Esophagus muscularis mucosa (tissue), 4 donors: ENCODE measurements at places on chromosomes 3 and 15.
A peak's percentile ranks its signal among the peaks of the same experiment; 100 is the strongest.

DNA sequence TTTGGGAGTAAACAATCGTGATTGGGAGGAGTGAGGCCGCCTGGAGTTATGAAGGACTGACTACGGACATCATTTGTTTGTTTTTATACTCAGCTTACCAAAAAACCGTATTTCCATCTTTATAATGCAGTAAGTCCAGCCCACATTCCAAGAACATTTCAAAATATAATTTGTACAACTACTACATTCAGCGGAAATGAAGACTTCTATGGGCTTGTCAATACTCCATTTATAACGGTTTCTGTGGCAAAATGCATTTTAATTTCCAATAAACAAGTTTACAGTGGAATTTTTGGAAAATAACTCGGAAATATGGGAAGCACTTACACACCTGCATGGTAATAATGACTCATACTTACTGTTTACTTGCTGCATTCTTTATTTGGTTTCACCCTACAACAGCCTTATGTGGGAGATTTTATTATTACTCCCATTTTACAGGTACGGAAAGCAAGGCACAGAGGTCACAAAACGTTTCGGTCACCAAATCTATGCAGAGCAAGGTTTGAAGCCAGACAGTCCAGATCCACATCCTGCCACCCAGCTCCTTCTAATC, 62.3 kb downstream of the LDHAL6B start:
- no peak for DNase-seq

DNA sequence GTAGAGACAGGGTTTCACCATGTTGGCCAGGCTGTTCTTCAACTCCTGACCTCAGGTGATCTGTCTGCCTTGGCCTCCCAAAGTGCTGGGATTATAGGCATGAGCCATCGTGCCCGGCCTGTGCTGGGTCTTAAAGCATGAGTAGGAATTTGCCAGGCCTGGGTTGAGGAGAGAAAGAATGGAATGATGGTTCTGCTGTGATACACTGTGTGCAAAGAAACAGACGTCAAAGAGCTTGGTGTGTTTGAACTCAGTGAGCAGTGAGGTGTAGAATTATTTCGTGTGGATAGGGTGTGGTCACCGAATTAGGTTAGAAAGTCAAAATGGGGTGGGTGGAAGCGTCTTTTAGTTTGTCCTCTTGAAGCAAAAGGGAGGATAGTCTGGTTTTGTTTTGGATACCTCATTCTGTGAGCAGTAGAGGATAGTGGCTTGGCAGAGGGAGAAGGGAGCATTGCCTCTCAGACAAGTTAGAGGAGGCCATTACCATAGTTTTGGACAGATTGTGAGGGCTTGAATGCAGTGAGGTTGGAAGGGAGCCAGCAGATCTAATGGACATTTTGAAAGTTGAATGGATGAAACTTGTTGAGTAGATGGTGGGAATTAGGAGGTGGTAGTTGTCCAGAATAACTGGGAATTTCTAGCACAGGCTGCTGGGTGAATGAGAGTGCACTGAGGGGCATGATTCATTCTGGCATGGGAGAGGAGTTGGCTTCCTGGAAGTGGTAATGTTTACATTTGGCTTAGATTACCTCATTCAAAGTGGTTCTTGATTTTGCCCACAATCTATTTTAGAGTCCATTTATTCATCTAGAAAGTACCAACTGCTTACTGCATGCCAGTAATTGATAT, 27.2 kb downstream of the AKAP13 start:
- DNase-seq, result no peak

GRCh38 chr15:58313304-58313703, 118.5 kb upstream of the LIPC start:
- DNase-seq, result no peak

GRCh38 chr3:127786353-127787070, 35.8 kb downstream of the MGLL start:
- peak; percentile 95 for DNase-seq

- no peak for DNase-seq
Observed at GRCh38 chr3:186787642-186788481, 4.5 kb downstream of the EIF4A2 start.

- no peak for DNase-seq
Observed at GRCh38 chr15:80695099-80695910, at the start of gene ABHD17C. ABHD17C (plus strand) TSS chr15:80695310; CDS start chr15:80695430, 120 bp downstream.

DNA sequence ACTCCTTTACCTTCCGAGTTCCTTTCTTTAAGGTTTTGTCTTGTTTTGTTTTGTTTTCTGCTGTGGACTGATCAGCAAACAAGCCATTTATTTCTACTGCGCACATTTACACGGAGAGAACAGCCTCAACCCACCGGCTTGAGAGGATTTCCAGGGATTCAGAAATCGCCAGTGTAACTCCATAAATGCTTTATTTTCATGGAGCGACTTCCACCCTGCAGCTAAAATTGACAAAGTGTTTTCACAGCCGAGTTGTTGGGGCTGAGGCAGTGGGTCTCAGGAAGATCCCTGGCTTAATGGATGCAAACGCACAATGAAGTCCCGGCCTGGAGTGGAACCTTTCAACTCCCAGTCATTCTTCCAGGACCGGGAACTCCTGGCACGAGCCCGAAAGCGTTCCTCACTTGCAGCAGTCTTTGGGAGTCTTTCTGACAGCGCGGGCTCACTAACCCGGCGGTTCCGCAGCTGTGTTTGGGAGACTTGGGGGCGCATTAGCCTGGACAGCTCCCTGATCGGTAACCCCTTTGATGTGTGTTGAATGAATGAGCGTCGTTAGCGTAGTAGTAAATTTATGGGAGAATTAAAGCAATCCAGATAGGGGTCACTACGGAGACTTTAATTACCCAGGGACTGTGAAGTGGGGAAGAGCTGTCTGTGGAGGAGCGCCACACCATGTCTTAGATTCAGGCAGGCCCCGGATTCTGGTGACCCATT, 785 bp upstream of the MYRIP start:
- no peak for DNase-seq

DNA sequence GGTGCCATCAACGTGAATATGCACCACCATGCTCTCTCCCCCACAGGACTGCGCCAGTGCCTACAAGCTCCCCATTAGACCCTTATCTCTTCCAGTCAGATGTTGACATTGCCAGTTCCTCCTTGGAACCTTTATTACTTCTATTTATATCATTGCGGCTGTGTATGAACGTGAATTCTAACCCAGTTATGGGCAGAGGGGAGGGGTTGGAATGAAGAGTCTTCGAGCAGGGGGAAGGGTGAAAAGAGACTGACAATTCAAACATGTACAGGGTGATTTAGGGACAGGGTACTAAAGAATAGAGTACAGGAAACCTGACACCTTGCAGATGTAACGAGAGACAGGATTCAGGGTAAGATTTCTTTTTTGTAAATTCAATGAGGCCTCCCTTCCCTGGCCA, 41.8 kb upstream of the ST6GAL1 start:
- no peak for DNase-seq

DNA sequence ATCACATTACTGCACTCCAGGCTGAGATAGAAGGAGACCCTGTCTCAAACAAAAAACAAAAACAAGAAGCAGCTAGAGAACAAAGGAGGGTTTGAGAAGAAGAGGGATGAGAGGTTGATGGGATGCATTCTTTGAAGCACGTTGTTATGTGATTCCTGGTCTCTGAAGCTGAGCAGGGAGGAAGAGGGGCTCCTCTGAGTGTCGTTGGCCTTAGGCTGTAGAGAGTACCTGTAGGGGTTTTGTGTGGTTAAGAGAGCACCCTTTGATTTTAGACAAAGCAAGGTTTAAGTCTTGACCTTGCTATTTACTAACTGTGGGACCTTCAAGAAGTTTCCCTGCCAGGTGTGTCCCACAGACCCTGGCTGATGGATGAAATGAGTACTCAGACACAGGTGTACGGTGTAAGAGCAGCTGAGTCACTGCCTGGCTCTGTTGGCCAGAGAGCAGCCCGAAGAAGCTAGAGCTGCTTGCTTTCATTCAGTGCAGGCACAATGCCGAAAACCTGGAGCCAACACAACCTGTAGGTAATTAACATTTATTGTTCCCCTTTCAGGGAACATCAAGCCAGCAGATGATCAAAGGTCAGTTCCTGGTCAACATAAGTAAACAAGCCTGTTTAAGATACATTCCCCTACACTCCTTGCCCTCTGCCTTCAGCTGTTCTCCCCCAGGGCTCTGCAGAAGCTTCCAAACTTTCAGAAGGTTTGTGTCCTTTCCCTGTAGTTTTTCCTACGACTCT, 67.2 kb downstream of the LRRK1 start:
- no peak for DNase-seq

DNA sequence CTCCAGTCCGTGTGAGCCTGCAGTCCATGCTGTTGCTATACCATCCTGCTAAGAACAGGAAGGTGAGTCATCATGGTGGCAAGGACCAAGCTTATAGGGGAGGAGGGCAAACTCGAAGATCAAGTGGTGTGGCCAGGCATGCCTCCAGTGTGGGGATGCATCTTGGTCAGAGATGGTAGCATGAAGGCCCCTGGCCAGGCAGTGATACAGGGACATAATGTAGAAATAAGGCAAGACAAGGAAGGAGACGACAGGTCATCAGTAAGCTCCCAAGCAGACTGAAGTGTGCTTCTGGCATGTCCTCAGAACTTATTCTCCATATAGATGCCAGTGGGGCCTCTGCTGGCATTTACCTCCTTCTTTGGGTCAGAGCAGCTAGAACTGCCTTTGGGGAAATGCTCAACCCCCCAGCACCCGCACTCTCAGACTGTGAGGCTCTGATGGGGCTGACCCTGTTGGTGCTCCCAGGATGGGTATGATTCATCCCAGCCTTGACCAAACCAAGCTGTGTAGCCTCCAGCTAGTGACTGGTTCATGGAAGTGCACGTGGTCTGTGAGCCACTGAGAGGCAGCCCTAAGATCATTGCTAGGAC, 52.5 kb upstream of the ATP2B2 start:
- peak; percentile 60 for DNase-seq

GRCh38 chr3:101643861-101644613, 32.9 kb downstream of the ZBTB11 start:
- DNase-seq, result peak; percentile 57

GRCh38 chr3:78633626-78634025, 1134.2 kb downstream of the ROBO1 start:
- no peak for DNase-seq

DNA sequence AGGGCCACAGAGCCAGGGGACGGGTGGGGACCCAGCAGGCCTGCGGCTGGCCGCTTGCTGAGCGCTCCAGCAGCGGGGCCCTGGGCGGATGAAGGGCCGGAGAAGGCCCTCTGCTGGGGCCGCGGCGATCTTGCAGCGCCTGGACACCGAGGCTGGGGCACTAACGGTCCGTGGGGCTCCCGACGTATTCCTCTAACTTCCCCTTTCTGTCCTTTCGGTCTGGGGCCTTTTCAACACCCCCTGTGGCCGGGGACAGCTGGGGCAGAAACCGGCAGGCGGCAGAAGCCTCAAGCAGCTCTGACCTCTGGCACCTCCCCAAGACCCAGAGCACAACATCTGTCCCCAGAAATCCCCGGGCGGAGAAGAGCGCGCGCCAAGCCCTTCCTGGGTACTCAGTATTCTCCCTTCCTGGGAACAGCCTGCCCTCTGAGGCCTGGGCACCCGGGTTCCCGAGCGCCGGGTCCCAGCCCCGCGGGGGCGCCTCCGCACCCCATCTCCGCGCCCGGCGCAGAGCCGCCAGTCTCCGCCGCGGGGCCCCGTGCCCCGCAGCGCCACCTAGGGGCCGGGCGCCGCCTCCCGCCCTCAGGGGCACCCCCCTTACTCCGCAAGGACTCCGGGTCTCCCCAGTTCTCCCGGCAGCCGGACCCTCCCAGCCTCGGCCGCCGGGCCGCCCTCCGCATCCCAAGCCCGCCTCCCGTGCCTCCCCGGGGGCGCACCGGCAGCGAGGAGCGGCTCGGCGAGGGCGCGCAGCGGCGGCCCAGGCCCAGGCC, 582 bp upstream of the SLCO3A1 start:
- peak; percentile 93 for DNase-seq

DNA sequence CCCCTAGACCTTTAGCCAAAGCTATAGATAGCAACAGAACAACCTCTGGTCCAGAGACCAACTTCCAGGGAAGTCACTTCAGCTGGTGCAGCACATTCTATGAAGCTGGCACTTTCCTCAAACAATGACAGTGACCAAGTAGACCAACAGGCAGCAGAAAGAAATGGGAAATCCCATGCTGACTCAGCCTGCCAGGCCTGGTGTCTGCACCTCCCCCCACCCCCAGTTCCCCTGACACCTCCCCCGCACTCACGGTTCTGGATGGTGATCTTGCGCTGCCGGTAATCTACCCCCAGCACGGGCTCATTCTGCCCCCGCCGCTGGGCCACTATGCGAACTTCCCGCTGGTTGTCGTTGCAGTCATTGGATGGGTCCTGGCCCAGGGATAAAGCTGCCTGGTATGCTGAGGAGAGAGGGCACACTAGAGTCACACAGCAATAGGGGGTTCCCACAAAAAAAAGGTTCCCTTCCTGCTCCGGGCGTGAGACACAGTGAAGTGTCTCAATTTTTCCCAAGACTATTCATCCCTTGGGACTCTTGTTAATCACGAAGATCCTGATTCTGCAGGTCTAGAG, 17.0 kb downstream of the ILDR1 start:
- no peak for DNase-seq

DNA sequence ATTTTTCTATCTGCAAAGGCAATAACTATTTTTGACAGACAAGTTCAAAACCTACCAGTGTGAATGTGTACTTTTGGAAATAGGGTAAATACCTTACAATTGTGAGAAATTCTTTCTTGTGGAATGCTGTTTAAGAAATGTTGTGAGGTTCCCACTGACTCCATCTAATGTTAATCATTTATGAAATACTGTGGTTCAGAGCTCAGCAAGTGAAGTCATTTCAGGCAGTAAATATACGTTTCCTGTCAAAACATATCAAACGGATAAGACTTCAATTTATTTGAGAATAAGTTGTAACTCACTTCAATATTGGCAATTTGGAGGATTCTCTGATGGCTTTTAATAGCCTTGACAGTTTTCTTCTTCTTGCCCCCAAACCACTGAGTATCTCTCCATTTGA, 16.4 kb downstream of the TAFA4 start:
- no peak for DNase-seq

DNA sequence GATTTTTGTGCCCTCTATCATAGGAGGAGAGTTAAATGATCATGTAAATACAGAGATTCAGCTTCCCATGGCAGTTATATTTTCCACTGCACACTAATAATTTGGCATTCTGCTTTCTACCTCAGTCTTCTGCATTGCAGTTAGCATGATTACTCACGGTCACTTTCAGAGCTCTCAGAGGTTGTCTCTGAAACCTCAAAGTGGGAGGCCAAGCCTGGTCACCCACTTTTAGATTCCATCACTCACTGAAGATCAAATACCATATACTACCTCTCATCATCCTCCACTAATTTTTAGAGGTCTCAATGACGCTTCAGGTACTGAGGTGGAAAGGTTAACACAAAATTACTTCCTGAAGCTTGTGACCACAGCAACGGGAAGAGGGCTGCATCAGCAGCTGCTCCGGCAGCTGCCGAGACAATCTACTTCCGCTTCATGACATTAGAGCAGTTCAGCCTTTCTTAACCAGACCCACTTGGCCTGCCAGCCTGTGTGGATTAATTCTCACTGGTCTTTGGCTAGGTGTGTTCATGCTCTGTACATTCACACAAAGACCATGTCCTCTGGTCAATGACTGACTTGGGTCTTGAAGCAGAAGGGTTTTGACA, 416.4 kb upstream of the PDZRN3 start:
- DNase-seq, result no peak

DNA sequence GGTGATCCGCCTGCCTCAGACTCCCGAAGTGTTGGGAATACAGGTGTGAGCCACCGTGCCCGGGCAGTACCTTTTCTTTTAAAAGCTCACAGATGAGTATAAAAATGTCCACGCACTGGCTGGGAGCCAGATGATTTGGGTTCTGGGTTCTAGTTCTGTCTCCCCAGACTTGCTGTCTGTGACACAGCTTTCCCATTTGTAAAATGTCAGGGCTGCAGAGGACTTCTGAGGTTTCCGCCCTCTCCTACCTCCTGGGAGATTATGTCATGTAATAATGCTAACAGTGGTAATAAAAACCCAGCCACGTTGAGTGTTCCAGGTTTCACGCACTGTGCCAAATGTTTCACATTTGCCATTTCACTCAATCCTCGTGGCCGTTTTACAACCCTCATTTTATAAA, 1.3 kb upstream of the PPP4R2 start:
- no peak for DNase-seq
